ENCODE measurements at places on chromosomes 5 and 9.

DNA sequence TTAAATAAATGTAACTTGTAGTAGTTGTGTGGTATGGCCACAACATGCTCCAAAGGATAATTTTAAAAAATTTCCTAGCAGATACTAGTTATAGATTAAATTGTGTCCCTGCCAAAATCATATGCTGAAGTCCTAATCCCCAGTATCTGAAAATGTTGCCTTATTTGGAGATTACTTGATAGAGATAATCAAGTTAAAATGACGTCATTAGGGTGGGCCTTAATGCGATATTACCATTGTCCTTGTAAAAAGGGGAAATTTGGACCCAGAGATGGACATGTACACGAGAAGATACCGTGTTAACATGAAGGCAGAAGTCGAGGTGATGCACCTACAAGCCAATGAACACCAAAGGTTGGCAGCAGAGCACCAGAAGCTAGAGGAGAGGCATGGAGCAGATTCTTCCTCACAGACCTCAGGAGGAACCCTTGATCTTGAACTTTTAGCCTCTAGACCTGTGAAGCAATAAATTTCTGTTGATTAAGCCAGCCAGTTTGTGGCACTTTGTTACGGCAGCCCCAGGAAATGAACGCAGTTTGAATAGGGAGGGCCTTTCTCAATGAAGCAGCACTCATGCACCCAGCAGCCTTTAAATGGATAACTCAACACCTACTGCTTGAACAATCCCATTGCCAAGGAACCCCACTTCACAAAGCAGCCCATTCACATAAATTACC, 148.9 kb downstream of the ARHGAP26 start:
- DNase-seq = no peak

- DNase-seq = no peak
These were observed 60.7 kb downstream of the APTX start for GRCh38 chr9:32940740-32941139.

DNA sequence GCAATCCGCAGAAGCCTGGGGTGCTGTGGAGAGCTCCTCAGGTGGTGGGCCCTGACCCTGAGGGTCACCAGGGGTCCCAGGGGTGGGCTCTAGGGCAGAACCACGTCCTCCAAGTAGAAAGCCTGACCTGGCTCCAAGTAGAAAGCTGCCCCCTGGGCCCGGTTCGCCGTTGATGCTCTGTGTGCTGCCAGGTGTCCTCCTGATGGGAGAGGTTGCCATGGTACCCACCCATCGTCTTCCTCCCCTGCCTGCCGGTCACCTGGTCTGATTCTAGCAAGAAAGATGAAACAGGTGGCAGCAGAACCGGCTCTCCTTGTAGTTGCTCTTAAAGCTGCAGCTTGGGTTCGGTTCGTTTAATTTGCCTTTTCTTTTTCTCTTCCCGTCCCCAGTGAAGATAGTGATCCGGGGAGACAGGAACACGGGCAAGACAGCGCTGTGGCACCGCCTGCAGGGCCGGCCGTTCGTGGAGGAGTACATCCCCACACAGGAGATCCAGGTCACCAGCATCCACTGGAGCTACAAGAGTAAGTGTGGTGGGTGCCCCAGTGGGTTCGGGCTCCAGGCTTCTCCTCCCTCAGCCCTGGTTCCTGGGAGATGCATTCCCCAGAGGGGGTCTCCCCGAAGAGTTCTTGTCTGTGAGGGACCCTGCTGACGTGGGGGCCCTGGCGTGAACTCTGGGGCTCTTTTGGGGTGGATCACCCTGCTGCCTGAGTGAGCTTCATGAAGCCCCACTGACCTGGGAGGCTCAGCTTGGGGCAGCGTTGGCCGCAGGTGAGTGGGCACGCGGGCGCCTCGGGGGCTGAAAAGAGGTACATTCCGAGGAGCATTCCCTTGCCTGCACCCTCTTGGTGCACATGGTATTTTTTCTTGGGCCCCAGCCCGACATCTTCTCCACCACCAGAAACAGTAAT, 15.6 kb downstream of the RABL6 start:
- no peak for DNase-seq

DNA sequence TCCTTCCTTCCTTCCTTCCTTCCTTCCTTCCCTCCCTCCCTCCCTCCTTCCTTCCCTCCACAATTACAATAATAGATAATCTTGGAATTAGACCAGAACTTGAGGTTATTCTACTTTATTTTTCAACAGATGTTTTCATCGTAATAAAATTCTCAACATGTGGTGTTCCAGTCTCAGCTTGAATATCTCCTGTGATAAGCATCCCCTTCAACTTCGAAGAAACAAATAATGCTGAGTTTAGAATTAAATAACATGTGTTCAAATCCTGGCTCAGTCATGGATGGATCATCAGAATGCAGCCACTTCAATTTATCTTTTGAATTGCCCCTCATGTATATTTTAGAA, 91.4 kb upstream of the PAPPA start:
- DNase-seq = no peak

- no peak for DNase-seq
These were observed 473.5 kb upstream of the DAP start for GRCh38 chr5:11234501-11234911.

- DNase-seq = no peak
These were observed 52.7 kb downstream of the ITGA1 start for GRCh38 chr5:52840277-52841050.

DNA sequence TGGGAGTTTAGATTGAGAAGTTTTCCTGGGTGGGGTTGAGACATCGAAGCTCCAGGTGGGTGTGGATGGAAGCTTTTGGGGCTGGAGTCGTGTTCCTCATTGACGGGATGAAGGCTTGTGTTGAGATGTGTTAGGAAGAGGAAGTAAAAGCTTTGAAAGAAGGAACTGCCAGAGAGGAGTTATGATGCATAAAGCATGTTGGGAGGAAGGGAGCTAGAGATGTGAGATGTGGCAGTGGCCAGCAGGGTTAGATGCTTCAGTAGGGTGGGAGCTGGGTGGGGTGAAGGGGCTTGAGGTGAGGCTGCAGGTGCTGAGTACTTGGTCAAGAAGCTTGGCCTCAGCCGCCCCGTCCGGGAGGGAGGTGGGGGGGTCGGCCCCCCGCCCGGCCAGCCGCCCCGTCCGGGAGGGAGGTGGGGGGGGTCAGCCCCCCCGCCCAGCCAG, 56.7 kb downstream of the HSPA4 start:
- no peak for DNase-seq

DNA sequence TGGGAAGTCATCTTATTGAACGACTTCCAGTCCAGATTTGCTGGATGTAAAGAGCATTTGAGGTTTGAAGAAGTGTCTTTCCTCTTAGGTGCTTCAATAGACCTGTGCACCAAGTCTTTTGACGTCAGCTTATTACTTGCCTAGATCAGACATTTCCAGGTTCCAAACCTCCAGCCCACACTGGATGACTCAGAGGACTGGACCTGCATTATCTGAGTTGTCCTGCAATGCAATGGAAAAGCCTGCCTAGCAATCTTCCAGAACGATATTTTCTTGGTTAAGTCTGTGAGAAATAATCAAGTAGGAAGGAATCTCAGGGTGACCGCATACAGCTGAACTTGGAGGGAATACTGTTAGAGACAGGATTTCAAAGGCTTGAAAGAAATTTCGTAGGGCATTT, 147.2 kb upstream of the MOCS2 start:
- DNase-seq = no peak

DNA sequence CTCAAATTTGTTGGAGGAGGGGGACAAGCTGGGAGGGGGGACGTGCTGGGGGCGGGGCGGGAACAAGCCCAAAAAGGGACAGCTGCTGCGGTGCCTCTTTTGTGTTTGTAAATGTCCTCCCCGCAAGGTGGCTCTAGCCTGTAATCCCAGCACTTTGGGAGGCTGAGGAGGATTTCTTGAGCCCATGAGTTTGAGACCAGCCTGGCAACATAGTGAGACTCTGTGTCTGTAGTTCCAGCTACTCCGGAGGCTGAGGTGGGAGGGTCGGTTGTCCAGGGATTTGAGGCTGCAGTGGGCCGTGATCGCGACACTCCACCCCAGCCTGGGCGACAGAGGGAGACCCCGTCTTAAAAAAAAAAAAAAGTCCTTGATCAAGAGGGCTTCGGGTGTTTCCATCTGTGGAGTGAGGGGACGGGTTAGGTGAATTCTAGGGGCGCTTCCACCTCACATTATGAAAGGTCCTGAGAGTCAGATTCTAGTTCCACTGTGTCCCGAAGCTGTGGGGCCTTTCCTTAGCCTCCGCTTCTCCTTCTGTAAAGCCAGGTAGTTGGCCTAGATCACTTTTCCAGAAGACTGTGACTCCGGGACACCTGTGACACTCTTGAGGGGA, 779 bp upstream of the CTNNA1 start:
- no peak for DNase-seq

- DNase-seq = no peak
These were observed 219.6 kb downstream of the ADAMTS6 start for GRCh38 chr5:65262096-65262495.

- no peak for DNase-seq
These were observed 243.2 kb downstream of the FSTL4 start for GRCh38 chr5:133368916-133369783.

DNA sequence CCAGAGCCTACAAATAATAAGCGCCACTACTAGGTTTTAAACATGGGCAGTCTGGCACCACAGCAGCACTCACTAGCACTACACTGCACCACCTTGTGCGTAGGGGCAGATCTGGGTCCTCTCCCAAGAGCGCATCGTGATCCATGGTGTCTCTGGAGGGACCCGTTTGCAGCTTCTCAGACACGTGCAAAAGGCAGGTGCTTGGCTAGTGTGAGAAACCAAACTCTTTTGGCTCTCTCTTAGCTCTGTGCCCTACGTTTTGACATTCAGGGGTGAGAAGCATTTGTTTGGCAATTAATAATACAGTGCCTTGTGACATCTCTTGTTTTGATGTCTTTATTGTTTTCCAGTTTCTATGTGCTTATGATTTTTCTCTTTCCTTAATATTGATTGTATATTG, 75.4 kb upstream of the EGFLAM start:
- no peak for DNase-seq

- DNase-seq = no peak
These were observed 85.8 kb downstream of the GNAQ start for GRCh38 chr9:77945798-77946197.

- peak; percentile 30 for DNase-seq
These were observed 530 bp downstream of the TMEFF1 start for GRCh38 chr9:100473276-100474081.

- no peak for DNase-seq
These were observed 3.4 kb downstream of the LMNB1 start for GRCh38 chr5:126780165-126780827.

DNA sequence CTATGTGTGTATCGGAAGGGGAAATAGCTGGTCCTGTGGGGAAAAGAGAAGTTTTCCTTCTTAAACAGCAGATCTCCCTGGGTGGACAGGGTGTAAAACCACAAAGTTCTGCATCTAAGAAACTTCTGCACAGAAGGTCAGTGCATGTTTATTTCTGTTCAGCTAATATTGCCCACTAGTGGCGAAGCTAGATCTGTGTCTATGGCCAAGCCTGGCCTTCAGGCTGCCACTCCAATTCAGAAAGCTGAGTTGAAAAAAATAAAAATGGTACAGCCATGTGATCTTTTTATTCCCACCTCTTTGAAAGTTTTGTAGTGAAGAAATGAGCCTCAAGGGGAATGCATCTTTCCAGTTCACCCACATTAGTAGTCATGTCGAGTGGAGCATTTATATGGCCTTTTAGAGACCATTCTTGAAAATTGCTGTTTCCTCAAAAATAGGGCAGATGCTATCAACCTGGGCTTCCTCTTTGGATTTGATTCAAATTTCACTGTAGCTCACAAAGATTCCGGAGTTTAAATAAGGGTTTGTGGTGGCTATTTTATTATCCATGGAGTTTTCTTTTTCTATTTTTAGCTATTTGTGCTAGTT, 488.0 kb downstream of the PRELID2 start:
- DNase-seq = no peak

DNA sequence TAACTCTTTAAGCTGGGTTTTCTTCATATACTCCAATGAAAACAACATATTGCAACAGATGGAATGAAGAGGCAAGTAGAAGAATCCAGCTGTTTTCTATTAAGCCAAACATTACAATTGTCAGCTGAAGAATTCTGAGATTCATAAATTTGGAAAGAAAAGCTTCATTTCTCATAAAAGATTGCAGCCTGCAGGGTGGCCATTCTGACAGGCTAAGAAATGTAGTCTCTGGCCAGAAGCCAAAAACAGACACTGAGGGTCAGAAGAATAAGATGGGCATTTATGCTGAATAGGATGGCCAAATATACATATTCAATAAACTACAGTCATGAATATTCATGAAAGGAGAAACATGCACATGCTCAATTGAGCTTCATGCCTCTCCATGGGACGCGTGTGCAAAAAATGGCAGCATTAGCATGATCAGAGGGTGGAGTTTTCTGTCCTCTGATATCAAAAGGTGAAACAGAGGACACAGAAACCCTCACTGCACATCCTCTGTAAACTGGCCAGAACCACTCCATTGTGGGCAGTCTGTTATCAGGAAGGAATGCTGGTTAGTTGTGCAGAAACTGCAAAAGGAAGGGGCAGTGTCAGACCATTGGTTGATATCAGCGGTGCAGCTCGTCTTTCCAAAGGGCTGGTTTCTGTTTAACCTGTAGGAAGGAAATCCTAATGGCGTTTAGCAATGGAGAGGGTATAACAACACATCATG, 50.2 kb downstream of the FXN start:
- DNase-seq = no peak

DNA sequence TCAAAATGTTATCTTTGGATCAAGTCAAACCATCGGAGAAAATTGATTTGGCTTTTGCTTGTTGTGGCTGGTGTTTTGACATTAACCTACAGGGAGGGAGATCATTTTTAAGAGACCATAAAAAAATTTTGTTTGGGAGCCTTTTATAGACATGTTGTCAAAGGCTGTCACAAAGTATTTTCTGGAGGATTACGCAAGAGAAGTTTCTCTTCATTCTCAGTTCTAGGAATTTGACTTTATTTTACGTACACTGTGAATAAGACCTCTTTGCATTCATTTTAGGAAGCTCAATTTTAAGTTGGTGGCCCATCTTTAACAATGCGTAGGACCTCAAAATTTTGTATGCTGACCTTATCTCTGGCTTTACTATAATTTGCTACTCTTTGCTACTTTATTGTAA, 50.2 kb upstream of the SLC44A1 start:
- no peak for DNase-seq

DNA sequence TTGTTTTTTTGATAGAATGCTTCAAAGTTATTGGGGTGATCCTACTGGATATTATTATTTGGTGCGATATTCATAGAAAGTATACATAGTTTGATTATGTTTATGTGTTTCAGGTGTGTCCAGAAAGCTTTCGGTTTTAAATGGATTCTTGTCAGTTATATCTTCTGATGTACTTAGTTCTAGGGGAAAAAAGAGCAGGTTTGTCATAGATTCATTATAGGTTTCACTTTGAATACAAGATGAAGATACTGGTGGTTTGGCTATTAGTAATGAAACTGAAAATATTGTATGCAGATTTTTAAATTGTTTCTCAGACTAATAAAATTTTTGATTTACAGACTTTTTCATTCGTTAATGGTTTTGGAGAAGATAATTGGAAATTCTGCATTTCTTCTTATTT, 98.9 kb downstream of the MAN2A1 start:
- no peak for DNase-seq

- DNase-seq = no peak
These were observed 20.8 kb upstream of the CKMT2 start for GRCh38 chr5:81212211-81212751.

Measured in left lung (tissue), 14 donors.